Natural killer cell (primary cell): ENCODE measurements at places on chromosomes 1 and 21. TPM values are rescaled to one million over a fixed set of nuclear protein-coding genes. Genes with fewer than 3 reads are reported as not detected.

DNA sequence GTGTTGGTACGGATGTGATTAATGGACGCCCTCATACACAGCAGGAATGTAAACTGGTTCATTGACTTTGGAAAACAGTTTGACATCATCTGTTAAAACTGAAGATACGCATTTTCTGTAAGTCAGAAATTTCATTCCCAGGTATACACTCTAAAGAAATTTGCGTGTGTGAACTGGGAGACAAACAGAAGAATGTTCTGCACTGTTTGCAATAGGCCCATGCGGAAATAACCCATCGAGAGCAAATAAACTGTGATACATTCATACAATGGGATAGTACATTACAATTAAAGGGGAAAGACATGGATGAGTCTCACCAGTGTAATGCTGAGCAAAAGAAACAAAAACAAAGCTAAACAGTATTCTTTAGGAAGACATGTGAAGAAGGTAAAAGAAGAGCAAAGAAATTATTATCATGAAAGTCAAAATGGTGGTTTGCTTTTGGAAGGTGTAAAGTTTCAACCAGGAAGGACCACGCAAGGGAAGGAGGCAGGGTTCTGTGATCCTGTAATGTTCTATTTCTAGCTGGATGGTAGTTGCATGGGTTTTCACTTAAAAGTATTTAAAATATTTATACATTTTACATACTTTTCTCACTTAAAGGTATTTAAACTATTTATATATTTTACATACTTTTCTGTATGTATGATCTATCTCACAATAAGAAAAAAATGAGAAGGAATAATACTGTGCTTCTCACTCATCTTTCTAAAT, 30.3 kb downstream of the INTS7 start:
- DNase-seq = no peak

- DNase-seq = peak; percentile 68
Observed at GRCh38 chr1:111204201-111204982, 3.9 kb upstream of the DENND2D start.

DNA sequence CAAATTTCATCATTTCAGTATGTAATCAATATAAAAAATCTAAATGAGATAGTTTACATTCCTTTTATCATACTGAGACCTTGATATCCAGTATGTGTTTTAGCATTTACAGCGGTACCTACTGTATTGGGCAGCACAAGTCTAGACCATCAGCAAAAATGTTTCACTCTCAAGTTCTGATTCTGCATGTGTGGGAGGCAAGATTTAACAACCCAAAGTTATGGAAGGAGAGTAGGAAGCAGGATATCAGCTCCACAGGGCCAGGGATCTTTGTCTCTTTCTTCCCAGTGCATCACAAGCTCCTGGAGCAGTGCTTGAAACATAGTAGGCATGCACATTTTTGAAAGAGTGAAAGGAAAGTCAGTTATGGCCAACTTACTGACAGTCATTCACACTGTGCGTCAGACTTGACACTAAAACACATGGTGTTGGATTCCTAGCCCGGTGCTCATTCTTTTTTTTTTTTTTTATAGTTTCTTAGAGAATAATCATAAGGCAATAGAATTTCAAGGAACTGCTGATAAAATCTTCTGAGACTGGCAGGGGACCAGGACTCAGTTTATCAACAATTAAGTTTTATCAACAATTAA, 6.1 kb downstream of the TENT5C start:
- DNase-seq = no peak

- peak; percentile 26 for DNase-seq
Observed at GRCh38 chr1:182869241-182869666, 30.1 kb downstream of the DHX9 start.

GRCh38 chr1:208510192-208510952, 266.2 kb upstream of the PLXNA2 start:
- no peak for DNase-seq

- peak; percentile 57 for DNase-seq
Observed at GRCh38 chr1:35220976-35221375, 28.0 kb upstream of the SFPQ start.

DNA sequence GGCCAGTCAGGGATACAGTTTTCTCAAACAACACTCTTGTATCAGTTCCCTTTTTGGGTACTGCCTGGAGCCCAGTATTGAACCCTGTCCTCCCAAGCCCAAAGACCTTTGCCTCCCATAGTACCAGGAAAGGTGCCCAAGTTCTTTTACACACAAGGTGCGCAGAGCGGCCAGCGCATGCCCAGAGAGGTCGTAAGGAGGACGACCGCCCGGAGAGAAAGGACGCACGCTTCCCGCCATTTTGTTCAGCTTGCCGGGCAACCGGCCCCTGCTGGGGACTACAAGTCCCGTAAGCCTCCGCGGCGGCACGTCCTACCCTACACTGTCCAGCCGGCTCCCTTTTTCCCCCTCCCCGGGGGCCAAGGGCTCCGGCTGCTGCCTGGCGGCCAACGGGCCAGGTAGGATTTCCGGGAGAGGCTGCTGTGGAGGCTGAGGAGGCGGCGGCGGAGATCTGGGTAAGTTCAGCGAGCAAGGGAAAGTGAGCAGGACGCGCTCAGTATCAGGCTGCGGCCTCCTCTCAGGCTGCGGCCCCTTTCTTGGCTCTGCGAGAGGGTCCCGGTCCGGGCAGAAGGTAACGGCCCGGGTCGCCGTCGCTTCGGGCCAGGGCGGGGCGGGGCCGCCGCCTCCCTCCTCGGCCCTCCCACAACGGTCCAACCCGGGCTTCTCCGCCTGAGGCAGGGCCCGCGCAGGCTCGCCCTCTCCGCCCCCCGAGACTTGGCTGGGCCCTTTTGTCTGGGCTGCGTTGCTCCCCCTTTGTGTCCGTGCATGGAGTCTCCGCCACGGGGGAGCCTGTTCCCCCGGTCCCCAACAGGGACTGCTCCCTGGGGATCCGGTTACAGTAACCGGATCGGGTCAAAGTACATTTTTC, at the start of gene PHACTR4:
Gene PHACTR4, plus strand, starts transcription at position 370 of the 868 bp plus-strand sequence. CDS start 37,708 bp downstream, outside the sequence.
- DNase-seq = peak; percentile 87

DNA sequence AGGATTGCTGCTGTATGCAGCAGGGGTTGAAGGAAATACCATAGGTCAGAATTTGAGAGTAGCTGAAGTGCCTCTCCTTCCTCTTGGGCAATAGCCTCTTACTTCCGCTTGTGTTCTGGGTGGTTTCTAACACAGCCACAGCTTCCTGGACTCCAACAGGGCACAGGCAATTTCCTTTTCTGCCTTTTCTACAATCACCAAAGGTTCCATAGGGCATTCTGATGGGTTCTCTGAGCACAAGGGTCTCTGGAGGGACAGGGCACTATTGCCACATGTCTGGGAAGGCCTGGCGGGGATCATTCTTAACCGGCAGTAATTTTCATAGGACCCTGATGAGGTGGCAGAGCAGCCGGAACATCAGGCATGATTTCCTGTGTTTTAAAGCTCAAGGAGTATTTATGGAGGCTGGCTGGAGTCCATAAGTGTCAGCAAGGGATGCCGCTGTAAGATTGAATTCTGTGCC, 5.5 kb upstream of the AGTRAP start:
- no peak for DNase-seq

GRCh38 chr1:2483970-2484369, 7.9 kb downstream of the PLCH2 start:
- no peak for DNase-seq

DNA sequence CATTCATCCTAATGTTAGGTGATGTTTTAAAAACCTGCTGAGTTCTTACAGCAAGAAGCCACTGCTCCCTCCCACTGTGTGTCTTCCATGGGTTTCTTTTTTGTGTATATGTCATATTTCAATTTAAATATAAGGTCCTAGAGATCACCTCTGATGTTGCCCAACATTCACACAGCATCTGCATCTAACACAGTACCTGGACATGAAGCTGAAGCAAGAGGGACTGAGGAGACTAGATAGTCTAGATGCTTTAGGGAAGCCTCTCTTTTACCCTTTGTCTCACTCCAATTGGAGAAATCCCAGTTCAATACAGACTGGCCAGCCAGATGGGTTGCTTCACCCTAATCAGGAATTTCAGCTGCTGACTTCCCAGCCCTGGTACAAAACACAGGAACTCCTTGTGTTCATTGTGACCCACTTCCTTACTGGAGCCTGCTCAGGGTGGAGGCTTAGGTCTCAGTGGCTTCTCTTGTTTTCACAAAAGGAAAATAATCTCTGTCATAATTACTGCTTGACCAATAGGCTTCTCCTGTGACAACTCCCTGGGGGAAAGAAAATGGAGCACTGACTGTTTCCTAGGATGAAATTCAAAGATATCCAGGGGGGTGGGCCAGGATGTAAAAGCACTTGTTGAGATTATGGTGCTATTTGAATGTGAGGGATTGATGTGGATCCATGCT, 17.3 kb downstream of the BTG2 start:
- no peak for DNase-seq

GRCh38 chr1:113042285-113043143, 30.5 kb upstream of the LRIG2 start:
- DNase-seq = no peak

- DNase-seq = no peak
Observed at GRCh38 chr1:236147068-236147467, 4.7 kb downstream of the GPR137B start.

DNA sequence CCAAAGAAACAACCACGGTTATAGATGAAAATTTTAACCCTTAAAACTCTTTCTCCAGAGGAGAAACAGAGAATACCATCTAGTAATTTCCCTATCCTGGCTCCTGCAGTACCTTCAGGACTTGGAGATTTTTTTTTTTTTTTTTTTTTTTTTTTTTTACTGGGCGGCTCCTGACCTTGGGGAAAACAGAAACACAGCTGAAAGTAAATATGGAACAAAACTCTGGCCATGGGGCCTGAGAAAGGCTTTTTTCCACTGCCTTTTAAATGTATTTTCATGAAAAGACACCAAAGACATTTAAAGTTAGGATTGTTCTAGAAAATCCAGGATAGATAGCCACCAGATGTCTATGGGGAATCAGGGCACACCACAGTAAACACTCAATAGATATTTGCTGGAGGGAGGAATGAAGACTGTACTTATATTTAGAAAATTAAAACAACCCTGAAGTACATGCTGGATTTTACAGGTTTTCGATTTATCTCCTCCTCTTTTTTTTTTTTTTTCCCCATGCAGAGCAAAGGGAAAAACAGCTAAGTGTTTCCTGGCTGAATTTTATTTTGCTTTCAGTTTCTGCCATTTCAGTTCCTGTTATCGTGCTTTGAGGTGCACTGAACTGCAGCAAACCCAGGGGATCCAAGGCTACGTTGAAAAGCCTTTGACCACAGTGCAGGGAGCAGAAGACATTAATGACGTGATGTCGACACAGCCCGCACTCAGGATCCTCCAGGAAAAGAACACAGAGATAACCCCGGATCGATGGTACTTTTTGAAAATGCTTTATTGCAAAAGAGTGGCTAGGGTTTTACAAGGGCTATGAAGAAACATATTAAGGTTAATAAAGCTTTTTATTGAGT, 35.7 kb upstream of the CNN3 start:
- no peak for DNase-seq

DNA sequence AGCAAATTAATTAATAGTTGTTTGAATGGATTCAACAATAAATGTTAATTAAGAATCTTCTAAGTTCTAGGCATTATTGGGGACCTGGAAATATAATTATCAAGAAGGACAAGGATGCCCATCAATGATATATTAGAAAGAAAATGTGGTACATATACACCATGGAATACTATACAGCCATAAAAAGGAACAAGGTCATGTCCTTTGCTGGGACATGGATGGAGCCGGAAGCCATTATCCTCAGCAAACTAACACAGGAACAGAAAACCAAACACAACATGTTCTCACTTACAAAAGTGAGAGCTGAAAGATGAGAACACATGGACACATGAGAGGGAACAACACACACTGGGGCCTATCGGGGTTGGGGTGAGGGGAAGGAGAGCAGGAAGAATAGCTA, 141.4 kb upstream of the JUN start:
- no peak for DNase-seq

- DNase-seq = no peak
Observed at GRCh38 chr1:160124705-160125478, 9.3 kb downstream of the ATP1A2 start.

DNA sequence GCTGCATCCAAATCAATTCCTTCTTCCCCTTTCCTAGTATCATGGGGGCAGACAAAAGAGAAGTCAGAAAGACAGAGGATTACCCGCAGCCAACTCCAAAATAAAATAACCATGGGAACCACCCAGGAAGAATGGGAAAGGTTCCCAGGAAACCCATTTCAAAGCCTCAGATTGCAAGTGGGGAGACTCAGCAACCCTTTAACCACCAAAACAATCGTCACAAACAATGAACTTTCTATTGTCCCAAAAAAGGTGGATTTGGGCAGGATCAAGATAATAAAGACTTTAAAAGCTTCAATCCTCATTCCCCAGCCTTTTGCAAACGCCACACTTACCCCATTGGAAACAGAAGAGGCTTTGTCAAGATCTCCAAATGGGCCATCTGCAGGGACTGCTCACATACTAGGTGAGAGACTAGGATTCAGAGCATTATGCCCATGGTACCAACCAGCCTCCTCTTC, 5.1 kb downstream of the TIAM1 start:
- DNase-seq = no peak

DNA sequence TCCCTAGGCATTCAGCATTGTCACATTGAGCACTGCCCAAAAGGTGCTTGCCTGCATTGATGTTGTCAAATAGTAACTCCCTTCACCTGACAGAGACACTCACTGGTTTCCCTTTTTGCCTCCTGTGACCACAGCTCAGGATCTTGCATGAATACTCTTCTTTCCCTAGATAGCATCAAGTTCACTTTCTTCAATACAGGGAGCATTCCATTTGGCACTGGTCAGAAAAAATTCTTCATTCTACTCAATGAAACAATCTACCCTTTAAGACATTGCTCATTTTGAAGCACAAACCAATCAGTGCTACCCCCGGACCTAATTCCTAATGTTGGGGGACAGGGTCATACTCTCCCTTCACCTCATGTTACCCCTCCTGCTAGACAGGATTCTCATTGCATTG, 319.0 kb upstream of the SNX7 start:
- no peak for DNase-seq

DNA sequence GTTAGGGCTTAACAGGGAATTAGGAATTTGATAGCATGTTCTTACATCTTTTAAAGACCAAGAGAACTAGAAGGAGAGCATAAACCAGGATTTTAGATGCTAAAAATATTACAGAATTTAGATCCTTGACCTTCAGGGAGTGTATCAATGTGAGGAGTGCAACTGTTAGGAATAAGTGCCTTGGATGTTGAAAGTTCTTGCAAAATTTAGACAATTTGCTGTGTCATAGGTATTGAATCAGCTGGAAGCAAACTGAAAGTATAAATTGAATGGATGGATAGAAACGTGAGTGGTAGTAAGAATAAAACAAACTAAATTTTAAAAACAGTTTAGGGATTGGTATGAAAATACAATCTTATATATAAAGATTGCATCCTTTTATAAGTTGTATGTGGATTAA, 27.7 kb downstream of the PPP1R12B start:
- no peak for DNase-seq

- DNase-seq = no peak
Observed at GRCh38 chr21:30194701-30195299, 21.1 kb downstream of the CLDN8 start.

Gene CASQ1
- total RNA-seq = not detected

Gene ATP13A2
- total RNA-seq = 53.6 TPM

Gene DTL
- total RNA-seq = 3.3 TPM

Gene RGS4
- total RNA-seq = not detected
